Type B pancreatic cell (in vitro differentiated cells): ENCODE measurements at places on chromosomes 4 and X. TPM values are rescaled to one million over a fixed set of nuclear protein-coding genes. Genes with fewer than 3 reads are reported as not detected.

BGN gene
- total RNA-seq: 2.7 and 29.6 TPM in 2 replicates

- peaks cover 15% of the 10 kb centered on the region for H3K4me1 ChIP-seq
- no peak overlapping the region for H3K27ac ChIP-seq
- DNase-seq: no peak
- H3K36me3 ChIP-seq: peaks cover 5% of the 10 kb centered on the region
- peaks cover 3% of the 10 kb centered on the region for H3K27me3 ChIP-seq
- no peak overlapping the region for H3K4me3 ChIP-seq
Measured at GRCh38 chr4:147334478-147334877, 146.4 kb upstream of the EDNRA start.

- H3K36me3 ChIP-seq: no peaks in the 10 kb centered on the region
- H3K4me1 ChIP-seq: no peaks in the 10 kb centered on the region
- no peak overlapping the region for H3K27ac ChIP-seq
- H3K27me3 ChIP-seq: no peaks in the 10 kb centered on the region
Measured at GRCh38 chrX:153765138-153766079, 1.4 kb downstream of the PLXNB3 start.

NSG1 gene
- 71.9 and 216 TPM in 2 replicates for total RNA-seq
